ENCODE measurements at places on chromosomes 2 and 18. TPM values are rescaled to one million over a fixed set of nuclear protein-coding genes. Genes with fewer than 3 reads are reported as not detected.

UGT1A4 gene
- not detected for total RNA-seq

LIMS4 gene
- 1.4 TPM for total RNA-seq

MC5R gene
- total RNA-seq = not detected

DNA sequence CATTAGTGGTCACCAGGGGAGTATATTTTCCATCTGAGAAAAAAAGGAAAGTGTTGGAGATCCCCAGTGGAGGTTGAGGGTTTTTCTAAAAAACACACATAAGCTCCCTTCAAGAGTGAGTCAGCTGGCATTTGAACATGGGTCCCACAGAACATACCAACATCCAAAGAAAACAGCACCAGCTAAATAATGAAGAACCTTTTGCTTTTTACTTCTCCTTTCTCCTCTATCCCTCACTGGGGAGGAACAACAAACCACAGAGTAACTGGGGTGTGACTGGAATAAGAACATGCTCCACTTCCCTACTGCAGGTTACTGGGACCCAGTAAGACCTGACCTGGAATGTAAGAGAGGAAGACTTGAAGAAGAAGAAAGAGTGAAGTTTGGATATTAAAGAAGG lies 56.5 kb upstream of the RAPH1 start:
- no peak for DNase-seq
- no peak overlapping the region for H3K27ac ChIP-seq
- no peak overlapping the region for H3K4me3 ChIP-seq
- H3K36me3 ChIP-seq = no peaks in the 10 kb centered on the region

DNA sequence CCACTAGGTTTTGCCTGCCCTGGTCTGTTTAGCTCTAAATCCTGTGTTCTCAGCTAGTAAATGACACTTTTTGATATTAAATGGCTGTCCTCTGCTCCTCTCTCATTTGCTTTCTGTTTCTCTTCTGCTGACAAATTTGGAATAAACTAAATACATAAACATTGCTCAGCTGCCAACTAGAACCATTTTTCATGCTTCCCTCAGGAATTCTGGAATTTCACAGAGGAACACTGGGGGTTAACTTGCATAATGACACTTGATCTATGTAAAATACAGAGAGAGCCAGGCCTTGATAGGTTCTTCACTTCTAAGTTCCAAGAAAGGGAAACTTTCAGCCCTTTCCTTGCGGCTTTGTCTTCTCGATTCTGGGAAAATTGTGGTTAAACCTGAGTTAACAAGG lies 450.6 kb upstream of the ST6GAL2 start:
- H3K4me3 ChIP-seq = no peak overlapping the region
- DNase-seq = no peak
- no peaks in the 10 kb centered on the region for H3K27me3 ChIP-seq
- H3K4me1 ChIP-seq = peaks cover 7% of the 10 kb centered on the region
- no peak overlapping the region for H3K27ac ChIP-seq
- no peaks in the 10 kb centered on the region for H3K36me3 ChIP-seq

GRCh38 chr2:134988994-134989605 lies 58.1 kb downstream of the MAP3K19 start:
- no peaks in the 10 kb centered on the region for H3K4me1 ChIP-seq
- no peak for DNase-seq
- no peak overlapping the region for H3K27ac ChIP-seq
- no peak overlapping the region for H3K4me3 ChIP-seq
- peaks cover 12% of the 10 kb centered on the region for H3K27me3 ChIP-seq

GRCh38 chr18:2134364-2134763 lies 436.9 kb downstream of the METTL4 start:
- no peak overlapping the region for H3K27ac ChIP-seq
- DNase-seq = no peak
- no peak overlapping the region for H3K4me3 ChIP-seq

- H3K4me1 ChIP-seq = no peaks in the 10 kb centered on the region
- H3K36me3 ChIP-seq = no peaks in the 10 kb centered on the region
- H3K4me3 ChIP-seq = no peak overlapping the region
- DNase-seq = no peak
- H3K27me3 ChIP-seq = no peaks in the 10 kb centered on the region
These were observed 425.4 kb upstream of the MMADHC start for GRCh38 chr2:150012986-150013385.

DNA sequence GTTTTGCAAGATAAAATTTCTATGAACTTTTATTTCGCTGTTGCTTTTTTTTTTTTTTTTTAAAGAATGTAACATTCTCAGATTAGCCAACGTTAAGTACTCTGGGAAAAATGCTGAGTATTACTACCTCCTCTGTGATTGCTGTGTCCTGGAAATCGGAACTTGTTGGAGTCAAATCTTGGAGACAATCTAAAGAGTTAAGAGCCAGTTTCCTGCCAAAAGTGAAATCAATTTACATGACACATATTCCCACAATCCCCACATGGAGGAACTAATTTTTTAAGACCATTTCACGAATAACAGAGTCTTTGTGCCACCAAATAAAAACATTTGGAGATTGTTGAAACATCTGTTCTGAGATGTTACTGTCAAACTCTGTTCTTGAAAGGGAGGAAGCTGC lies 127.8 kb downstream of the MEP1B start:
- no peak overlapping the region for H3K27ac ChIP-seq
- H3K27me3 ChIP-seq = no peaks in the 10 kb centered on the region
- DNase-seq = no peak

DNA sequence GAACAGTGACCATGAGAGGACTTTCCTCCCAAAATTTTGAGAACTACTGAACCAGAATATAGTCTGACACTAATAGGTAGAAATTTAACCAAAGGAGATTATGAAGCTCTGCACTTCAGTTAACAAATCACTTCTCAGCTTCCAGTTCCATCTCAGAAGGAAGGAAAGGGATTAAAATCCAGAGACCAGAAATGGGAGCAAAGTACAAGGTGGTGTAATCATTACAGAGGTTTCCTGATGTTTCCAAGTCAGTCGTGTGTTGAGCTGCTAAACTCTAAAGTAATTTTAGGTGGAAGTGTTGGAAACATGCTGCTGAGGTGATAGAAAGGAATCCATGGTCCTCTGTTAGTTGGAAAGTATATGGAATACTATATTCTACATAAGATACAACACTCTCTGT lies 10.8 kb downstream of the TYMS start:
- H3K36me3 ChIP-seq = peaks cover 33% of the 10 kb centered on the region
- H3K4me3 ChIP-seq = no peak overlapping the region
- no peaks in the 10 kb centered on the region for H3K27me3 ChIP-seq
- no peaks in the 10 kb centered on the region for H3K4me1 ChIP-seq
